ENCODE measurements at places on chromosomes 3 and 15. TPM values are rescaled to one million over a fixed set of nuclear protein-coding genes. Genes with fewer than 3 reads are reported as not detected.

SLCO2A1 gene
- 7.8 TPM for total RNA-seq

ZNF80 gene
- total RNA-seq, result not detected

RAB27A gene
- total RNA-seq, result 6.1 TPM

CLDN11 gene
- 2.7 TPM for total RNA-seq

KLHDC8B gene
- total RNA-seq, result 128 TPM

RBPMS2 gene
- total RNA-seq, result 255 TPM

GRCh38 chr3:95449841-95450240, 1364.6 kb upstream of the EPHA6 start:
- DNase-seq, result no peak

DNA sequence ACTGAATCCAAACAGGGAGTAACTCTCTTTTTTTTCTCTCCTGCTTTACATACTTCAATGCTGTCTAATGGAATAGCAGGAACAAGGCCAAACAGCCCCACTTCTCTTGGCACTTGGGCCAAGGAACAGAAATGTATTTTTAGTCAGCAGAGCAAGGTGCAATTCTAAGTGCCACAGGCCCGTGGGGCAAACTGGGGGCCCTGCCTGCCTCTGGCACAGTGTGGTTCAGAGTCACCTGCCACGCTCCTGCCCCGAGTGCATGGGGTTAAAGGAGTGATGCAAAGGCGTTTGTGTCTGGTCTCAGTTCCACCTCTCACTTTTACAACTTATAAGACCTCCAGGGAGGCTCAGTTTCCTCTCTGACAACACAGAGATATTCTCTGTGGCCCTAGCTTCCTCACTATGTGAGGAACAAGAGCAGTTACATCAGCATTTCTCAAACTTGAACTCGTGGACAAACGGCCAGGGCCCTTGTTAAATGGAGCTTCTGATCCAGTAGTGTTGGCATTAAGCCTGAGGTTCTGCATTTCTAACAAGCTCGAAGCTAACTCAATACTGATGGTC, 51.3 kb downstream of the LRIG1 start:
- no peak for DNase-seq

DNA sequence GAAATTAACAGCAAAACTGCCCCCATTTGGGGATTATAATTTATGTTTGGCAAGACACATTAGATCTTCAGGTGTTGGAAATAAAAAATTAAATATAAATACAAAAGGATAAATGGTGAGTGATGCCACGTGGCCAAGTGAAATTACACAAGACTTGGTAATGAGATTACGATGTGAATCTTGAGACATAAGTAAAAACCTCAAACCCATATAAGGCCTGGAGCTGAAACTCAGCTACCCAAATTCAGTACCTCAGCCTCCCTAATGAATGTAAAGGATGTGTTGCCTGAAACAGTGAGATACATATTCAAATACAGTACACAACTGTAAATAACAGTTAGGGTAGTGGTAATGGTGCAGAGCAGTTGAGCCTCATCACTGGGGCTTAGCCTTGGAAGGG, 1146.6 kb downstream of the OTOL1 start:
- DNase-seq, result no peak

DNA sequence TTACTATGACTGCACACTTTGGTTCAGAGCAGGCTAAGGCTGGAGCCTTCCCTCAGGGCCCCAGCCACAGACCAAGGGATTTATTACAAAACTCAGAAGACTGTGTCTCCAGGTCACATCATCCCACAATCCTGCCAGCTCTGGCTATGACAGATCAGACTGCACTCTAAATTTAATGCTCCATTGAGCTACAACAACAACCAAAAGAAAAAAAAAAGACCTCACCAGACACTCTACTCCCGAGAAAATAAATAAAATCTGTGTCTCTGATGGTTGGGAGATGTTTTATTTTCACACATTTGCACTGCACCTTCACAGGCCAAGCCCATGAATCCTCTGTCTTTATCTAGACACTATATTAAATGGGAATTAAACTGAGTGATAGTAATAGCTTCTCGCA, 50.8 kb upstream of the CTNNB1 start:
- no peak for DNase-seq

DNA sequence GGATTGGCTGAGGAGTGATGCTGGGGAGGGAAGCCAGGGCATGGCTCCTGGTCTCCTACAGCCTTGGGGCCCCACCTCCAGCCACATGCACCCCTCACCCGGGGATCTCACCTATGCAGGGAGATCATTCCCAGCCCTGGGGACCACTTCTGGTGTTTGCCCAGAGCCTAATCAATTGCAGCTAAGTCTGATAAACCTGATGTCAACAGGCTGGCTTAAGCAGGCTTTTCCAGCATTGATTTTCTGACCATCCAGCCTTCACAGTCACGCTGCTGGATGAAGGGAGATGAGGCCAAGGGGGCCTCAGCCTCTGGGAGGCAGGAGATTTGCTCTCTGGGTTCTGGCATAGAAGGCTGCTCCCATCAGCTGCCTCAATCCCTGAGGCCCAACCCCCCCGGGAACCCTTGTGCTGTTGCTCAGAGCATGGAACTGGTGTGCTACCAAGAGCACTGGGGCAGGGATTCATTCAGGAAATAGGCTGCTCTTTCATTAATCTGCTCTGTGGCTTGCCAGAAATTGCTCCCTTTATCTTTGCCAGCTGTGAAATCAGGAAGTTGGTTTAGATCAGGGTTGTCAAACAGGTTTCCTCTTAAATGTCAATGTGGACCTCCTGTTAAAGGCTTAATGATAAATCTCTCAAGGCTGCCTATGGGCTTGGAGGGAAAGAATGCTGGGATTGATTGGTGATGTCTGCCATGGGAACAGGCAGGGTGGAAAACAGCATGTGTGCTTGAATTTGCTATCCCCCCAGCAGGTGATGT, 19.0 kb downstream of the FAM3D start:
- DNase-seq, result no peak

GRCh38 chr3:136473716-136474326, 223.7 kb downstream of the PCCB start:
- DNase-seq, result no peak

DNA sequence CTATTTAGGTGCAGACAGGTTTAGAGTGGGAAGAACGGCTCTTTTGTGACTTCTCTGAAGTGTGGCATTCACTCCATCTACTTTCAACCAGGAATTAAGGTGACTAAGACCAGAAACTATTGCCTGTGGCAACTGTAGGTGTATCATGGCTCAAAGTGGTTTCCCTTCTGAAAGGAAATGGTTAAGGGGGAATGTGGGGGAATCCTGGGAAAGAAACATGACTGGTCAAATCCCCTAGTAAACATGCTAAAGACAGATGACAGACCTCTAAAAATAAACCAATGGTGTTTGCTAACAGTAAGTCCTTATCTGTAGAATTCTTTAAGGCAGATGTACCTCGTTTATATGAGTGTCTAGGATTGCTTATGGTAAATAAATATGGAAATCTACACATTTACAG, 56.9 kb downstream of the MEGF11 start:
- no peak for DNase-seq

GRCh38 chr15:42908538-42908937, 12.0 kb downstream of the TTBK2 start:
- no peak for DNase-seq

DNA sequence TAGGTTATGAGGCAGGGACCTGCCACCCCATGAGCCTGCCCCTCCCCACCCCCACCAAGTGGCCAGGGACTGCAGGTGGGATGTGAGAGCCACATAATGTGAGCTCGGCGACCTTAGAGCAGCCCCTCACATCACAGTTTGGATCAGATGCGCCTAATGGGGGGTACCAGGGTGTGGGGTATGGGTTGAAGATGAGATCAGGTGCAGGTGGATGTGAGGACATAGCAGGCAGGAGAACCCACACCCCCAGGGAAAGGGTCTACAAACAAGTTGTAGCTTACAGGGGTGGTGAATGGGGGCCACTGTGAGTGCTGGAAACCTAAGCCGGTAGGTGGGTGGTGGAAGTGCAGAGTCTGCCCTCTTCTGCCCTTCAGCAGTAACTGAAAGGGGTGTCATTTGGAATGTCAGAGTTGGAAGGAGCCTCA, 94.0 kb downstream of the CORO2B start:
- no peak for DNase-seq

DNA sequence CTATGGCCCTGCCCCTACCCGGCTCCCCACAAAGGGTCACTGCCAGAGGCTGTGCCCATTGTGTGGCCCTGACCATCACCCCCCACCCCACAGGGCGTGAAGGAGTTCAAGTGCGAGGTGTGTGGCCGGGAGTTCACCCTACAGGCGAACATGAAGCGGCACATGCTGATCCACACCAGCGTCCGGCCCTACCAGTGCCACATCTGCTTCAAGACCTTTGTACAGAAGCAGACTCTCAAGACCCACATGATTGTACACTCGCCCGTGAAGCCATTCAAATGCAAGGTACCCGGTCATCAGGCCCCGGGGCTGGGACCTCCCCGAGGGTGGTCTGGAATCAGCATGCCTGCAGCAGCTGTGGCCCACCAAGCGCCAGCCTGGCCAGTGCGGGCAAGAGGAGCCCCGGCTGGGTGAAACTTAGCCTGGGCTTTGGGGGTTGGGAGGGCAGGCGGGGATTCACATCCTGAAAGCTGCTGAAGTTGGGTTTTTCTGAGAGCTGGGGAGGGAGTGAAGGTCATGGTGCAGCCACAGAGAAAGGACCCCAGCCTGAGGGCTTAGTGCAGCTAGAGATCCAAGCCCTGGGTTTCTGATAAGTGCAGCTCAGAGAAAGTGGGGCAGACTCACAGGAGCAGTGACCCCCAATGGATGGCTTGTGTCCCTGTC, 29.2 kb downstream of the IDH2 start:
- DNase-seq, result no peak

- DNase-seq, result no peak
Measured at GRCh38 chr3:133117342-133117741, 79.2 kb downstream of the TMEM108 start.
